ENCODE measurements at places on chromosomes 5 and 9.

GRCh38 chr5:44622331-44622730 lies 186.4 kb upstream of the MRPS30 start:
- no peak for DNase-seq

DNA sequence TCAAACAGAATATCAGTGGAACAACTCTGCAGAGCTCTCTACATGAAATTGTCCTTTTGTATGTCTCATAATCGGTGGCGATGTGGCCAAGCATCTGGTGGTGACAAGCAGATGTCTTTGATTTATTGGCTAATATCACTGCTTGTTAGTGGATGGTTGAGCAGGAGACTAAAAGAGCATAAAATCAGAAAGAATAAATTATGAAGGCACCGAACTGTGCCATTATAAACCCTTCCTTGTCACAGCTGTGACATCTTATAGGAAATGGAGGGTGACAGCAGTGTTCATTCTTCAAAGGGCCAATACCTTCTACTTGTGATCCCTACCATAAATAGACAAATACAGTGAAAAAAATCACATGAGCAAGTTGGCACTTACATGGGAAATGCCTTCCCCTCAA lies 1404.3 kb downstream of the MAT2B start:
- no peak for DNase-seq

- no peak for DNase-seq
Measured at GRCh38 chr5:35404701-35405100, 174.4 kb upstream of the PRLR start.

- DNase-seq, result peak; percentile 39
Measured at GRCh38 chr5:134769206-134769605, 10.6 kb downstream of the DDX46 start.

GRCh38 chr5:138454121-138454520 lies 11.2 kb upstream of the EGR1 start:
- DNase-seq, result no peak

DNA sequence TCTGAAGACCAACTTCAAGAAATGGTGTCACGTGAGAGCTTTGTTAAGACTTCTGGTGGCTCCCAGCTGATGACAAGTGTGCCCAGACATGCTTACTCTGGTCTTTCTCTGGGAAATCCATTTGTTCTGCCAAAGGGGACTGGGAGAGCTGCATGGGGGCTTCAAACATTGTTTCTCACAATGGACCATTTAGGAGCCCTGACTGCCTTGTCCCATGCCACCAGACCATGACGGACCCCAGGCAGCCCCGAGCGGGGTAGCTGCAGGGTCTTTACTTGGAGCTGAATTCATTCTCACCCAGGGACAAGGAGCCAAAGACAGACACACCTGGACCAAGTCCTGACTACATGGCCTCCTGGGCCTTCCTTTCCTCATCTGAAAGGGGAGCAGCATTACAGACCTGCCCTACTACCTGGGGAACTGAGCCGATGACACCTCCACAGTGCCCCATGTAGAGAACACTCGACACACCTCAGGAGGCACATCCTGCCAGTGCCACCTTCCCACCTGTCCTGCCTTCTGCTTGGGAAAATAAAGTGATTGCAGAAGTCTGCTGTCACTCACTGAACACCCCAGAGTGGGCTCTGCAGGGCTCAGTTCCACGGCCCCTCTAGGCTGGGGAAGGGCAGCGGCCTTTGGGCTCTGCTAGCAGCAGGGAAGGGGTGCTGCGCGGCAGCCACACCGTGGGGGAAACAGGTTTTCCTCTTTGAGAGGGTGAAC lies 169.0 kb downstream of the DAB2IP start:
- no peak for DNase-seq

- DNase-seq, result no peak
Measured at GRCh38 chr9:132351404-132352045, 3.3 kb downstream of the SETX start.

- no peak for DNase-seq
Measured at GRCh38 chr5:66843065-66843464, 246.9 kb downstream of the MAST4 start.

DNA sequence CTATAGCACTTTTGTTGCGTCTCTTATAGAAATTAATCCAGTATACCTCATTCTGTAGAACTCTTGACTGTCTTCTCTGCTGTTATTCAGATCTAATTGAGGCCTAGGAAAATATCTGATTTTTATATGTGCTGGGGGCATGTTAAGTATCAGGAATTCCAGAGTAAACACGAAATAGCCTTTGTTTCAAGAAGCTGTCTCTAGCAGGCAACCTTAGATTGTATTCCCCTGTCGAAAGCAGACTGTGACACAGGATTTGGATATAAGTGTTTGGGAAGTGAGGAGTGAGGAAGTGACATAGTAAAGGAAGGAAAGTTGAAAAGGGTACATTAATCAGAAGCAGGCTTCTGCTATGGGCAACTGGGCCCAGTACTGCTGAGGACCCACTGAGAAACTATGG lies 72.1 kb upstream of the RASA1 start:
- DNase-seq, result no peak

DNA sequence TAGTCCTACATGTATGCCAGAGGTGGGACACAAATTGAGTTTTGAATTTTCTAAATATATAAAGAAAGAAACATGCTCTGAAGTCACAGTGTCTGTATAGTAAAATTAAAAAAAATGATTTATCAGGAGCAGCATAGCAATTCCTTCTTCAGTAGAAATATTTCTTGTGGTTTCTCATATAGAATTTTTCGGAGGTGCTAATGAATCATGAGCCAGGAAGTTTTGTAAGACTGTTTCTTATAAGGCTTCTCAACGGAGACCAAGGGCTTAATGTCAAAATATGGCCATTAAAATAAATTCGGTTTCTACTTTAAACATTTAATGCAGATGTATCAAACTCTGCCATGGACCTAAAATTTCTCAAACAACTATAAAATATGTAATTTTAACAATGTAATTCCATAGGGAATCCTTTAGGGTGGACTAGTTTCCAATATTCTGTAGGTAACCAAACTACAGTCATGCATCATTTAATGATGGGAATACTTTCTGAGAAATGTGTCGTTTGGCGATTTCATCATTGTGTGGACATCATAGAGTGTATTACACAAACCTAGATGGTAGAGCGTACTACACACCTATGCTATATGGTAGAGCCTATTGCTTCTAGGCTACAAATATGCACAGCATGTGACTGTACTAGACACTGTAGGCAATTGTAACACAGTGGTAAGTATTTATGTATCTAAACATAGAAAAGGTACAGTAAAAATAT lies 66.3 kb downstream of the ANKRD55 start:
- DNase-seq, result no peak

DNA sequence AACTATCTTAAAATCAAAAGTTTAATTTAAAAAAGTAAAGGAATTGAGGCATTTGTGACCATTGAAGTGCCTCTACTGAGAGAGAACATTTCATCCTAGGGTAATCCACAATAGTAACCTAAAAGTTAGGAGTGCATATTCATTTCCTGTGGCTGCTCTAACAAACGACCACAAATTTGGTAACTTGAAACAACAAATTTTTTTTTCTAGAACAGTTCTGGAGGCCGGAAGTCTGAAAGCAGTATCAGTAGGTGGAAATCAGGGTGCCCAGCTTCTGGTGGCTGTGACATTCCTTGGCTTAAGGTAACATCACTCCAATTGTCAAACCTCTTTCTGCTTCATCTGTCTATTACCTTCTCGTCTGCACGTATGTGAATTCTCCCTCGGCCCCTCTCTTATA lies 67.1 kb upstream of the SSBP2 start:
- no peak for DNase-seq

DNA sequence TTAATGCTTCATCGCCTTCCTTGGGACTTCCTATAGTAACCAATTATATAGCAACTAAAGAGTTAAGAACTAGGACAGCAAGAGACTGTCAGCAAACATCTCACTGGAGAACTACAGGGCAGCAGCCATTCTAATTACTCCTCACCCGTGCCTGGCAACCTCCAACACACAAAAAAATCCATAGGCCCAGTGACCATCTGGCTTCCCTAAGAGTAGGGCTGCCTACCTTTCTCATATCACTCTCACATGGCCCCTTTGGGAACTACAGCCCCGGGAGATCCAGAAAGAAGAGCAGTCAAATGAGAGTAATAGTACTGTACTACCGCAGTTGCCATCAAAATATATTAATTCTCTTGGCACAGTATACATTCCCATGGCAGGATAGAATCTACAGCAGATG lies 5.7 kb downstream of the DCAF10 start:
- DNase-seq, result no peak

DNA sequence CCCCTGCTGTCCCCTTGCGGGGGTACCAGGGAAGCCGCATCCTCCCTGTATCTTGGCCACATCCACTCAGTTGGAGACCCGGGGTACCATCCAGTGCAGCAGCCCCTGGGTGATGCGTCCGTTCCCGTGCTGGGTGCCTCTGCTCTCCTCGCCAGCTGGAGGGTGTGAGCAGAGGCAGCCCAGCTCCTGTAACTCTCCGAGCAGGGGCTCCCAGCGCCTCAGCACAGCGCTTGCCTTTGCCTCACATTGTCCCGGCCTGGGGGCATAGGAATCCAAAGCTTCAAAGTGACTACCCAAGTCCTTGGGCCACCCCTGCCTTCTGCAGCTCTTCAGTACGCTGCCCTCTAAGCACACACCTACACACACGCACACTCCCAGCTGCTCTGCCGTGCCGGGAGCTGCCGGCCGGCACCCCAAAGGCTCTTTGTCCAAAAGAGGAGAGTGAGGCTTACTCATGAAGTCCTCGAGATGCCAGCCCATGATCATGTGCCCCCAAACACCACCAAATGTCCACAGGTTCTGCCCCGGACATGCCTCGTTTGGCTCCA lies 733 bp downstream of the ANGPTL2 start:
- no peak for DNase-seq

DNA sequence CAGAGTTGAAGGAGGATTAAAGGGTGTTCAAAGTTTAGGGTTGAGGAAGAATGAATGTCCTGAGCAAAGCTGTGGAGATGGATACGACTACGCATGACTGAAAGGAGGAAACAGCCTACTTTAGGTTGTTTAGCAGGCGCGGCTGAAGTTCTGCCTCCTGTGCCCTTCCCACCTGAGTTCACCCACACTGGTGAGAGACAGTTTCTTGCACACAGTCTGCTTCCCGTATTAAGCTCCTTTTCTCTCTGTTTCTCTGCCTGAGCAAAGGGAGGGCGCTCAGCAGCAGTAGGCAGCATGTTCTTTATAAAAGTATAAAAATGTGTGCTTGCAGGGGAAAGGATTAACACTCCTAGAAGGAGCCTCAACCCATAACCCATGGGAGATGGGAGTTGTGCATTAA lies 224.0 kb upstream of the SMARCA2 start:
- DNase-seq, result no peak
